Iris pigment epithelial cell (primary cell): ENCODE measurements at places on chromosomes 13 and 19.

- peak; percentile 4 for DNase-seq
These were observed 4.4 kb upstream of the C19orf18 start for GRCh38 chr19:57978586-57979289.

- peak; percentile 72 for DNase-seq
These were observed 2.2 kb downstream of the TSC22D1 start for GRCh38 chr13:44573790-44574465.

DNA sequence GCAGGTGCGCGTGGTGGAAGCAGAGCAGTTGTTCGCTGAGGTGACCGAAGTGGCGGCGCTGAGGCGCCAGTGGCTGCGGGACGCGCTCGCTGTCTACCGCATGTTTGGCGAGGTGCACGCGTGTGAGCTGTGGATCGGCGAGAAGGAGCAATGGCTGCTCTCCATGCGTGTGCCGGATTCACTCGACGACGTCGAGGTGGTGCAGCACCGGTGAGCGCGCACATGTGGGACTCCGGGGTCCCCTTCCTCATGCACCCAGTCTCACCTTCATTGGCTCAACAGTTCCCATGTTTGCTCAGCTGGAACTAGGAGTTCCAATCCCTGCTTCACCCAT is 46.5 kb downstream of the SPTBN4 start:
- DNase-seq: no peak

DNA sequence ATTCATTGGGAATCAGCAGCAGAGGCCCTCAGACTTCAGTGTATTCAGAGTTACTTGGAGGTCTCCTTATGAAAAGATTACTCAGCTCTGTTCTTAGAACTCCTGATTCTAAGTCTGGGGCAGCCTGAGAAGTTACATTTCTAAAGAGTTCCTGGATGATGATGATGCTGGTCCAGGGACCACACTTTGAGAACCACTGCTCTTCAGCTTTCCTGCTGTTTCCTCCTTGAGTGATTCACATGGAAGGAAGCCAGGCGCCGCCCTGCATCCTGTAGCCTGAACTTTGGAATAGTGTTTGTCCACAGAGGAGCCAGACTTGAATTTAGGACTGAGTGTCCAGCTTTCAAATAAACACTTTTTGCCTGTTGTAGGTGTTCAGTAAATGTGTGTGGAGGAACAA is 2.9 kb downstream of the CEBPG start:
- DNase-seq: peak; percentile 68

GRCh38 chr19:17404015-17404414 is 1.4 kb downstream of the BST2 start:
- DNase-seq: no peak

DNA sequence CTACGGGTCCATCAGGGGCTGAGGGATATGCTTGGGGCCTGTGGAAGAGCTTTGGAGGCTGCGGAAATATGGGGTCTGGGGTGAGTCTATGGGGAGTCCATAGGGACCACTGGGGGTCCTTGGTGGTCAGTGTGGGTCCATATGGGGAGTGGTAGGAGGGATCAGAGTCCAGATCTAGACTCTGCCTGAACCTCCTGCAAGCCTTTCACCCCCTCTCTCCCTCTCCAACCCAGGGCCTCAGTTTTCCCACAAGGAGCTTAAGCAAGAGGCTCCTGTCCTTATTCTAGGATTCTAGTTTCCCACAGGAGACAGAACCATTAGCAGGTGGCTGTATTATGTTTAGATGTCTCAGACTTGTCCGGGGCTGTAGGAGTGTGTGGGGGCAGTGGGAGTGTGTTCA is 161.9 kb upstream of the TSHZ3 start:
- no peak for DNase-seq

GRCh38 chr19:50921426-50922316 is 10.5 kb upstream of the KLK4 start:
- DNase-seq: no peak

GRCh38 chr13:79392882-79393563 is 13.0 kb downstream of the RBM26 start:
- peak; percentile 67 for DNase-seq

GRCh38 chr13:98869408-98870090 is 108.3 kb downstream of the DOCK9 start:
- peak; percentile 33 for DNase-seq

- peak; percentile 67 for DNase-seq
These were observed 13.3 kb downstream of the FAM216B start for GRCh38 chr13:42794577-42795275.

DNA sequence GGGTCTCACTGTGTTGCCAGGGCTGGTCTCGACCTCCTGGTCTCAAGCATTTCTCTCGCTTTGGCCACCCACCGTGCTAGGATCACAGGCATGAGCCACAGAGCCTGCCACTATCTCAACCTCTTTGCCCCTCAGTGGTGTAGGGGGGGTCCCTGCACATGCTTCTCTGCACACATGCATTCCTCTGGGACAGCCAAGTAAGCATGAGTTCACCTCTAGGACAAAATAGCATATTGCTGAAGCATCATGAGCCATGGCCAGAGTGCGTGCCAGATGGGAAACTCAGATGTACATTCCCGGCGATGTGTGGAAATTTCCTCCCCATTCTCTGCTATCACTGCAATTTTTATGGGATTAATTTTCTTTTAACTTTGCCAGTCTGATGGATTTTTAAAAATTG is 23.1 kb downstream of the CHAF1A start:
- peak; percentile 78 for DNase-seq

DNA sequence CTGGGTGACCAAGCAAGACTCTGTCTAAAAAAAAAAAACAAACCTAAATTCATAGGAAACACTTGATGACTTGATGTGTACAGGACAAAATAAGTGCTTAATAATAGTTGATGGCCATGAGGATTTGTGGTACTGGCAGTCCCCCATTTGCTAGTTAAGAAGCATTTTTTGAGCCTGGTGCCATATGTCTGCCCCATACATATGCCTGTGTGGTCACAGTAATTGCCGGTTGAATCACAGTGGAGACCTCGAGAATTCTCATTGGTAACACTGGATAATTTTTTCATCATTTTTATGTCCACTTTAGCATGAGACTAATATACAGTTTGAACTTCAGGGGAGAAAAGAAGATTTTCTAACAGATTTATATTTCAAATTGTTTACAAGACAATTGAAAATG is 79.2 kb downstream of the LRCH1 start:
- DNase-seq: no peak

DNA sequence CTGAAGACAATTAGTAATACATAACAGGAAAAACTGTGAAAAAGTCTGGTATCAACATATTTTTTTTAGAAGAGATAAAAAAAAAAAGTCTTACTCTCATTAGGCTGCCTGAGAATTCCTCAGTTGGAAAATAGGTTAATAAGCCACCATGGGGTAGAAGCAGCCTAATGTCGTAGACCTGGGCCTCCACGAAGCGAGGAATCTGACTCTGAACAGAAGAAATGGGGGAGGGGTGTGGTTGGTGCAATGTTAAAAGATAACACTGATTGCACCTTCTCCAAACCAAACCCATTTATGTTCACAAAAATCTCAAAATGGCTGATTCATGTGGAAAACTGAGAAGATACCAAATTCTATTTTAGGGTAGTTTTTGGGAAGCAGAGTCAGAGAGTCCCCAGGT is 62.4 kb downstream of the MPHOSPH8 start:
- DNase-seq: no peak
